NCI-H748 treated with DMSO at 0.1 percent for 48 hours (cell line): ENCODE measurements at places on chromosomes 2 and 18.

- DNase-seq = no peak
These were observed 9.5 kb upstream of the CYS1 start for GRCh38 chr2:10089565-10090190.

- no peak for DNase-seq
These were observed 86.6 kb upstream of the FAM237A start for GRCh38 chr2:206555721-206556120.

- DNase-seq = peak; percentile 43
These were observed 21.3 kb downstream of the HNRNPLL start for GRCh38 chr2:38581193-38582147.

DNA sequence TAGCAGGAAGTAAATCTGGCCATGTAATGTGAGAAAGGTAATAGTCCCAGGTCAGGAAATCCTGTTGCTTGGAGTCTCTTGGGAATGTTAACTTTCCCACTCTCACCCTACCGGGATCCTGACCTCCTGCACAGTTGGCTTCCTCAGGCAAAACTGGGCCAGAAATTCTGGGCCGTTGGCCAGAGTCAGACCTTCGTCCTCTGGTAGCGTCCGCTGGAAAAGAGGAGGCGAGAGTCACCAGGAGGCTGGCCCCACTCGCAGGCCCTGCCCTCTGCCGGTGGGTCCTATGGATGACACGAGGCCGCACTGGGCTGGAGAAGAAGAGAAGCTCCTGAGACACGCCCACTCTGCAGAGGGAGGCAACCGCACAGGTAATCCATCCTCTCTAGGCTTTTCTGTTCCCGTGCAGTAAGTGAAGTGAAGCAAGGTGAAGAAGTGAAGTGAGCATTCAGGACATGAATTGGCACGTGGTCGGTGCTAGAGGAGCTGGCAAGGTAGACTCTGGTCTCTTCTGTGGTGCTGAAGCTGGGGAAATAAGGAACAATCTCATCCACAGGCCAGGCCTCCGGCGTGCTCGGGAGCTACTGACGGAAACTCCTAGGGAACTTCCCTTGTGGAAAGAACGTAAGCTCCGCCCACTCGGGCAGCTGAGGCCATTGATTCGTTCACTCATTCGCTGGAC lies 182.7 kb upstream of the GLI2 start:
- peak; percentile 56 for DNase-seq

DNA sequence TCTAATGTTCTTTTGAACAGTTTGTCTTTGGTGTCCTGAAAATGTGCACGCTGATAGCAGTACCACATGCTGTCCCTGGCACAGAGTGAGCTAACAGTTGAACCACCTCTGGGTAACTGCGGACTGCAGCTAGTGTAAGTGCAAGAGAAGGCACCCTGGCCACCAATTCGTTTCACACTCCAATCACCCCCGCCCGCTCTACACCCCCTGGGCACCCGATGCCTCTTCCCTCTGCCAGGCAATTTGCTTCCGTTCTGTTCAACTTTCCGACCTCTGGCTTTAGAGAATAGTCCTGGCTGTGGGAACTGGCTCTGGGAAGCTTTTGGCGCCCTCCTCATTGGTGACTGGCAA lies 1.4 kb downstream of the DOCK10 start:
- DNase-seq = no peak

GRCh38 chr2:42848726-42849290 lies 56.4 kb upstream of the HAAO start:
- no peak for DNase-seq

GRCh38 chr18:21321711-21322110 lies 79.7 kb downstream of the GREB1L start:
- DNase-seq = no peak

- DNase-seq = no peak
These were observed 108.3 kb downstream of the DSEL start for GRCh38 chr18:67408240-67408639.

DNA sequence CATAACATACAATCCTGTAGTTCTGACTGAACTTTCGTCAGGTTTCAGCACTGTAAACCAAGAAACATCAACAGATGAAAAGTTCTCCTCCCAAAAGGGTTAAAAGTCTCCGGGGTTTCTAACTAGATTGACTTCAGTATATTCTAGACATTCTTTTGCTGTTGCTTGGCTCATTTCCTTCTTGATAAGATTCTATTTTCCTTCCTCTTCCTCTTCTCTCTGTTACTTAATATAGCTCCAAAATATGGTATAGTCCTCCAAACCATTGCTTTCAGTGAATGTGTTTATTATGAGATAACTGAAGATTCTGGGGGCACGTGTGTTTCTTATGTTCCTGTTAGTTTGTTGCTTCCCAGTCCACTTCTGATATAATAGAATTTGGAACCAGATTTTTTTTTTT lies 46.4 kb upstream of the MAP4K3 start:
- DNase-seq = no peak

DNA sequence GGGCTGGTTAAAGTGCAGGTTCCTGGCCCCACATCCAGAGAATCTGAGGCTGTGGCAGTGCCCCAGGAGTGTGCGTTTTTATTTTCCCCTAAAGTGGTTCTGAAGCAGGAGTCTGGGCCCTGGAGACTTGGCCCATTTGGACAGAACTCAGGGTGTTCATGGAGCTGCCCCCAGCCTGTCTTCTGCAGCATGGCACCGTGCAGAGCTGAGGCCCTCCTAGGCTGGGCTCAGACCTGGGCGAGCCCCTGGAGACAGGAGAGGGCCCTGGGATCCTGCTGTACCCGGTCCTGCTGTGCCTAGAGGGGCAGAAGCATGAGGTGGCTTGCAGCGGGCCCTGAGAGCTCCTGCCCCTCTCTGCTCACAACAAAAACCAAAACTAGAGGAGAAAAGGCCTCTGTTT lies 58.8 kb upstream of the B3GNT7 start:
- no peak for DNase-seq
